Fibroblast of gingiva (primary cell): ENCODE measurements at places on chromosomes 1 and 21.
A peak's percentile ranks its signal among the peaks of the same experiment; 100 is the strongest.

- no peak for DNase-seq
Observed at GRCh38 chr21:18759267-18759666, 355.7 kb upstream of the TMPRSS15 start.

GRCh38 chr1:43622901-43623780 lies 26.8 kb upstream of the KDM4A start:
- DNase-seq = peak; percentile 30

- DNase-seq = no peak
Observed at GRCh38 chr21:40143822-40144525, 276.7 kb downstream of the PCP4 start.

DNA sequence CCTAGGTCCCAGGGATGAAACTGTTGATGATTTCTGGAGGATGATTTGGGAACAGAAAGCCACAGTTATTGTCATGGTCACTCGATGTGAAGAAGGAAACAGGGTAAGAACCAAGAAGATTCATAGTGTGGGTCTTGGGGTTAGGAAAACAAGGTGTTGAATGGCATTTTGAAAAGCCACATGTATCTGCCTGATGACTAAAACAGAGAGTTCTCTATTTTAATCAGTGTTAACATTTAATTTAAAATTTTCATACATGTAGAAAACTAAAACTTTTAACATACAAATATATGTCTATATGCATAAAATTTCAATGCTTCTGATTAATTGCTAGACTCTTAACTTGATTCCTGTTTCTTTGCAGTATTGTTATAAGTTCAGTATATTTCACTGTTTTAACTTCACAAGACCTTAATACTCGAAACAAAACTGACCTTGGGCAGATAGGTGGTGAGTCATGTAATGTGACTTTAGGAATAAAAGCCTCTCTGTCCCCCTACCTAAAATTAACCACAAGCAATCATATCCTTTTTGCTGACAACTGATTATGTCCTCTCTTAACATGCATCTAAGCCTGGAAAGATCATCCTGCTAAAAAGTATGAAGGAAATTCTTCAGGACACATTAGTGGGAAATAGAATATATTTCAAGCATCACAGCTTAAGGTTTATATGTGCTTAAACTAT lies 95.6 kb downstream of the PTPRC start:
- no peak for DNase-seq

GRCh38 chr1:168396508-168396907 lies 115.8 kb downstream of the TBX19 start:
- no peak for DNase-seq

GRCh38 chr1:206591226-206591625 lies 21.0 kb downstream of the EIF2D start:
- DNase-seq = no peak

- no peak for DNase-seq
Observed at GRCh38 chr1:228158151-228159007, 7.2 kb upstream of the IBA57 start.

DNA sequence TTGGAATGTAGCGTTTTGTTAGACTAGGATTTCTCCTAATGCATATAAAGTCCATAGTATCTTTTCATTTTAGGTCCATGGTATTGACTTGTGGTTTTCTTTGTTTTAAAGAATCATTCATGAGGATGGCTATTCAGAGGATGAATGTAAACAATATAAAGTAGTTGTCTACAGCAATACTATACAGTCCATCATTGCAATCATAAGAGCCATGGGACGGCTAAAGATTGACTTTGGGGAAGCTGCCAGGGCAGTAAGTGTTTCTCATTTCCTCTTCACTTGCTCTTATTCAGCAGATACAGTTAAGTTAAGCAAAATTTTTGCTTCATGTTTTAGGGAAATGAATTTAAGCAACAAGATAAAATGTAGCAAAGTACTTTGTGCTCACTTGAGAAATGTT lies 25.4 kb downstream of the GNAI3 start:
- DNase-seq = no peak

- no peak for DNase-seq
Observed at GRCh38 chr1:18032172-18032859, 75.3 kb upstream of the IGSF21 start.

DNA sequence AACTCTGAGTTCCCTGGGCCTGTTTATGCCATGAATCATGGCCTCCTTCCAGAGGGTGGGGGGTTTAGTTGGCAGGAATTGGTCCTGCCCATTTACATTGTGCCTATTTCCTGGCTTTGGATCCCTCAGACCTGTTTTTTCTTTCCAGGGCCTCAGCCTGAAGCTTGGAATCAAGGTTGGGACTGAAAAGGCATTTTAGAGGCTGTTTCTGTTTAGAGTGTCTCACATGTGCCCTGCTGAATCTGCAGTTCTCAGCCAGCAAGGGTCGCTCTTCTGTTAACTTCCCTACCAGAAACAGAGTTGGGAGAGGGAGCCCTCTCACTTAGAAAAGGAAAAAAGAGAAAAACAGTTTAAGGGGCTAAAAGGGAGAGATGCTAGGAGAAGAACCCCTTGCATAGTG lies 191.1 kb downstream of the PTPRC start:
- peak; percentile 35 for DNase-seq

DNA sequence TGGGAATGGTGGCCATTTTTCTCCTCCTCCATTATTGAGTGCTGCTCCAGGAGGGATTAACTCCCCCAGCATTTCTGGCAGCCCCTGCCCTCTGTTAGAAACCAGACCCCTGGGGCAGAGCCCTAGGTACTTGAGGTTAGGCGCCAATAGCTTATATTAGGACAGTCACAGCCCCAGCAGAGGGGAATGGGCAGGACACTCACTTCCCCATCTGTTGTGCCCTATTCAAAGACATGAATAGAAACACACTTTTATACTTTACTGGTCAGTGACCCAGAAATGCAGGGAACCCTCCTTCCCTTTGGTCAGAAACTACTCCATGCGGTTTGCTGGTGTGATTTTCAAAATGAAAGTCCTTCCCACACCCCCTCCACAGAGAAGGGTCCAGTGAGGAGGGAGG lies 267.7 kb downstream of the PTBP2 start:
- DNase-seq = no peak

- DNase-seq = peak; percentile 12
Observed at GRCh38 chr1:96238426-96238825, 483.2 kb upstream of the PTBP2 start.

DNA sequence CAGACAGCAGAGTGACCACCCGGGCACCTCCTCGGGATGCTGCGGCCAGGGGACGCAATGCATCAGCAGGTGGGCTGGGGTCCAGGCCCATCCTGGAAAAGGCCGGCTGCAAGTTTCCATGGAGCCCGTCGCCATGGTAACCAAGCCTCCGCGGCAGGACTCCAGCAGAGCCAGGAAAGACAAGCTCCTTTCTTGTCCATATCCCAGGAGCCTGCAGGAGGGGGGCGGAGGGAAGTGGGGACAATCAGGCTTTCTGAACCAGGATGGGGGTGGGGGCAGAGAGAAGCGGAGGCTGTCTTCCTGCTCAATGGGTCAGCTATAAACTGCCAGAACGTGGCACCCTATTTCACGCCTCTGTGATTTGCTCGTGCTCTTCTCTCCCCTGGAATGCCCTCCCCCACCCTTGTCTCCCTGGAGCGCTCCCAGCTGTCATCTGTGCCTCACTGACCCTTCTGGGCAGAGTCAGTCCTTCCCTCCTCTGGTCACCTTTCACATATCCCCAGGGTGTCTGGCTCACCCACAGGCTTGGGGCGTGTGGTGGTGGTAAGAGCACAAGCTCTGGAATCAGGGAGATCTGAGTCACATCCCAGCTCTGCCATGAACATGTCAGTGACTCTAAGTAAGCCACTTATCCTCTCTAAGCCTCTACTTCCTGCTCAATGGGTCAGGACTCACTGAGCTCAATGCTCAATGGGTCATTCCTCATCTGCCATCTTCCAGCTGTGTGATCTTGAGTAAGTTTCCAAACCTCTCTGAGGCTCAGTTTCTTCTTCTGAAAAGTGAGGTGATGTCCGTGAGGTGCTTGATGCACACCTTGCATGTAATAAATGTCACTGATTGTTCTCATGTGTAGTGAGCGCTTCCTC lies 58.9 kb upstream of the LAPTM5 start:
- DNase-seq = peak; percentile 61

DNA sequence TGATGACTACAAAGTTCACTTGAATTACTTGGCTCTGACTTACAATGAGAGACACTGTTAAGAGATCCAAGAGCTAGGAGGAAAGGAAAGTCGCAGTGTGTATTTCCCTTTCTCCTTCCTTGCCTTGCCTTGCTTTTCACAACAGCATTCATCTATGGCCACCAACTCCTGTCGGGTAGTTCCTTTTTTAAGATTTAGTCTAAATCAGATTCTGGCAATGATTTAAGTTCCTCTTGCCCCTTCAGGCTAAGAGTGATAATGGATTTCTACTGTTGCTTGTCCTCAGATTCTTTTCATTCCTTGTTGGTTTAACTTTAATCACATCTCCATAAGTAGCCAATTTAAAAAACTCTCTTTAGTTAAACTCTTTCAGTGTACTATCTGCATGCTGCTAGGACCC lies 91.9 kb downstream of the GTF2B start:
- DNase-seq = no peak

DNA sequence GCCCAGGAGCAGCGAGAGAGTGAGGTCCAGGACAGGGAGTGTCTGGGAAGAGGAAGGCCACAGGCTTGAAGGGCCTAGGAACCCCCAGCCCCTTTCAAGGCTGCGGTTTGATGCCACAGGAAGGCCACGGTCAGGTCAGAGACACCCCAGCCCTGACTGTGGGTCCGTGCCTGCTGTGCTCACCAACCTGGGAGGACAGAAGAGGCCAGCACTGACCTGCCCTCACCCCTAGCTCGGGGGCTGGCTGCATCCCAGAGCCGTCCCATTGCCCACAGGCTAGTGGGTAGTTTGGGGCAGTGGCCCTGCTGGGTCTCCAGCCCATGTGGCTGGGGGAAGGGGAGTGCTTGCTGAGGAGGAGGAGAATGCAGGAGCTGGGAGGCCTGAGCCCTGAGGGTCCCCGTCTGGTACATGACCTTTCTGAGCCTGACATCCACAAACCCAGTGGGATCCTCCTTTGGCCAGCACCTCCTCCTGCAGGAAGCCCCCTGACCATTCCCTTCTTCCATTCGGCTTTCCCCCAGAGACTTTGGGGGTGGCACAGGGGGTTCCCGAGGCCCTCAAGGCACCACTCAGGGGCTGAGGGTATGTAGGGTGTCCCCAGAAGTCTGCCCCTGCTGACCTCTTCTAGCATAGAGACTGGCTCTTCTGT lies 54.3 kb downstream of the WNT9A start:
- DNase-seq = no peak

GRCh38 chr1:7475691-7476090 lies 295.4 kb upstream of the VAMP3 start:
- no peak for DNase-seq

GRCh38 chr1:153465811-153466636 lies 5.6 kb upstream of the S100A7 start:
- DNase-seq = peak; percentile 7

DNA sequence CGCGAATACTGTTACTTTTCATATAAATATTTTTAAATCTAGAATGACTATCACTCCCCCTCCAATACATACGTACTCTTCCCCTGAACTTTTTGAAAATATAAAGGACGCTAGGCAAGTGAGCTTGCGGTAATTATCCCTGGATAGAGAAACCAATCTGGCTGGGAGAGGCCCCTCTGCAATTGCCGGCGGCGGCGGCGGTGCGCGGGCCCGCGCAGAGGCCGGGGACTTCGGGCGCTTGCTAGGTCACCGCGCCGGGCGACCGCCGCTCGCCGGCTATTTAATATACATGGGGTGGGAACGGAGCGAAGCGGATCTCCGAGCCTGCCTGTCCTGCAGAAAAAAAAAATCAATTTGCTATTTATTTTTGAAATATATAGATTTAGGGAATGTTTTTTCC lies 416.3 kb upstream of the ESRRG start:
- no peak for DNase-seq

- DNase-seq = no peak
Observed at GRCh38 chr1:177615251-177615650, 354.6 kb downstream of the SEC16B start.

DNA sequence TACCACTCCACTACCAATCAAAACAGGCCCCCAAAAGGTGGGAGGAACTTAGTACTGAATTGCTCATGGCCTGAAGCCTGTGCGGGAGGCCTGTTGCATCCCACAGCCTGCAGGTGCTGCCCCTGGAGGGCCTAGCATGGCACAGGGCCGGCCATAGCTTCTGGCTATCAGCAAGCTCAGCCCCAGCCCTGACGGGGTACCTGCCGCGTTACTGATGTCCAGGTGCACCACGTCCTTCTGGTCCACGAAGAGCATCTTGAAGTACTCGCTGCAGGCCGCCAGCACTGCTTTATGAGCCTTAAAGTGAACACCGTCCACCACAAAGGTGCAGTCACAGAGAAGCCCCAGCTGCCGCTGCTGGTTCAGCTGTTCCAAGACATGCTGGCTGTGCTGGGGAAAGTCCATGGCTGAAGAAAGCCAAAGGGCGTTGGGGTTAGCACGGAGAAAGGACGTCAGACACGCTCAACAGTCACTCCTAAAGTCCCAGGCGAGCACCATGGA lies 27.8 kb downstream of the ZBTB17 start:
- DNase-seq = no peak

DNA sequence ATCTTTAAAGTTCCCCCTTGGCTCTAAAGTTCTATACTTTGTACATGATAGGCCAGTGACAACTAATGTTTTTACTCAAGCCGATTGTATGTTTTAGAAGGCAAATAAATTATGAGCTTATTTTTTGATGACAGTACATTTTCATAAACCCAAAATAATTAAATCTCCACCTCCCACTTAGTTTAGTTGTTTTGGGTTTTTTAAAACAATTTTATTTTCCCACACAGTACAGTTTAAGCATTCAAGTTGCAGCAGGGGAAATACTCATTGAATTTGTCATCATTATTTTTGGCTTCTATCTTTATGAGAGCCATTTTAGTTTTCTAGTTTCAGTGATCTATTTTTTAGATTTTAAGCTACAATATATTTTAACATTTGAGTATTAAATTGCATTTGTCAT lies 93.6 kb downstream of the OLFML2B start:
- peak; percentile 27 for DNase-seq

DNA sequence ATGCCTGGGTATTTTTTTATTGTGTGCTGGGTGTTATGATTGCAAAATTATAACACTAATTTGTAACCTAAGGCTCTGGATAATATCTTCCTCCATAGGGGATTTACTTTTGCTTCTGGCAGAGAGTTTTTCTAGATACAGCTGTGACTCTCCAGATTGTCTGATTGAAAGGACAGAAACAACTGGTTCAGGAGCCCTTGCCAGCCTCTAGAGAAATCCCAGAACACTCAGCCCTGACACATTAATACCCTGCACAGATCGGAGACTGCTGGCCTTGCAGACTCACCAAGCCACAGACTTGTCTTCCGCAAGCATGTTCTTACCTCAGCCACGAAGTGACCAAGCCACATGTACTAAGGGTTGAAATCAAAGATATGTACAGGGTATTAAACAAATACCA lies 10.7 kb downstream of the C1orf146 start:
- DNase-seq = no peak

- no peak for DNase-seq
Observed at GRCh38 chr1:225049594-225049993, 120.1 kb downstream of the DNAH14 start.

GRCh38 chr1:115068826-115069585 lies 20.3 kb downstream of the TSPAN2 start:
- no peak for DNase-seq

- peak; percentile 24 for DNase-seq
Observed at GRCh38 chr1:39196244-39197215, 8.0 kb upstream of the MACF1 start.
